ENCODE measurements at places on chromosomes 5 and 9.

DNA sequence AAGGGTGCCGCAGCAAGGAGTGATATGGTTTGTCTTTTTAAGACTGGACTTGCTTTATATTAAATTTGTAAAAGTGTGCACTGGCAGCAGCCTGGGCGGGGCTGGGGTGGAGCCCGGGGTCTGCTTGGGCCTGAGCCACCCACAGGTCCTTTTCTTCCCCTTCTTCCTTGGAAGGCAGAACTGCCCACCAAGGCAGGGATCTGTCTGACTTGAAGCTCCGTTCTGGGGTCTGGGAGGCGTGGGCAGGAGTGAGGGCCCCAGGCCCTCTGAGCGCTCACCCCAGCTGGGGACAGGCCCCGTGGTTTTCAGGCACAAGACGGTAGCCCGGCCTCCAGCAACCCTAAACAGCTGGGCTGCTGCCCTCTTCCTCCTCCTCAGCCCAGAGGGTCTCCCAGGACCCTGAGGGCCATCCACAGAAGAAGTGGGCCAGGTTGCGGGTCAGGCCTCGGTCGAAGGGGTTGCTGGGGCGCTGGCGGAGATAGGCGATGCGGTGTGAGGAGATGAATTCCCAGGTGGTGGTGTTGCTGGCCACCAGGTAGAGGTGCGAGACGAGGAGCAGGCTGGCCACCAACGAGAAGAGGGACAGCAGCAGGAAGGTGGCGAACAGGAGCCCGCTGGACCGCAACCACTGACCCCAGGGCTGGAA is 3.0 kb downstream of the ZDHHC12 start:
- no peak for DNase-seq

GRCh38 chr9:63816751-63817621 is 1468.0 kb downstream of the FOXD4L5 start:
- peak; percentile 77 for DNase-seq

- no peak for DNase-seq
These were observed 282.4 kb upstream of the KLF9 start for GRCh38 chr9:70696694-70697335.

GRCh38 chr5:1356873-1357787 is 12.2 kb upstream of the CLPTM1L start:
- no peak for DNase-seq

DNA sequence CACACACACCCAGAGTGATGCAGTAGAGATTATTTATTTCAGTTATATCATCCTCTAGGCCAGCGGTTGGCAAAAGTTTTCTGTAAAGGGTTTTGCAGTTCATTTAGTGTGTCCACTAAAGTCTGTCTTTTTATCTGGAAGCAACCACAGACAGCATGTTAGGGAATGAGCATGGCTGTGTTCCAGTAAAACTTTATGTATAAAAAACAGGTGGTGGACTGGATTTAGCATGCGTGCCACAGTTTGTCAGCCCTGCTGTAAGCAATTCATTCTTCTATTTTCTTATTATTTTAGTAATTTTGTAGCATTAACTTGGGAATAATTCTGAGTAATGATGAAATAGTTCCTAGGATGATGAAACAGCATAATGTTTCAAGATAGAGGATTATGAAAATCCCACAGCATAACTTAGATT is 51.7 kb downstream of the CCNH start:
- peak; percentile 82 for DNase-seq

Data from AG09319 (cell line).